G401 (cell line): ENCODE measurements at places on chromosomes 16 and 17.
A peak's percentile ranks its signal among the peaks of the same experiment; 100 is the strongest.

GRCh38 chr17:48604770-48605329 is at the start of gene HOXB6:
TSS of gene HOXB6 (minus strand) at chr17:48604986. CDS start at chr17:48598150, 6,836 bp downstream.
- no peak for DNase-seq

DNA sequence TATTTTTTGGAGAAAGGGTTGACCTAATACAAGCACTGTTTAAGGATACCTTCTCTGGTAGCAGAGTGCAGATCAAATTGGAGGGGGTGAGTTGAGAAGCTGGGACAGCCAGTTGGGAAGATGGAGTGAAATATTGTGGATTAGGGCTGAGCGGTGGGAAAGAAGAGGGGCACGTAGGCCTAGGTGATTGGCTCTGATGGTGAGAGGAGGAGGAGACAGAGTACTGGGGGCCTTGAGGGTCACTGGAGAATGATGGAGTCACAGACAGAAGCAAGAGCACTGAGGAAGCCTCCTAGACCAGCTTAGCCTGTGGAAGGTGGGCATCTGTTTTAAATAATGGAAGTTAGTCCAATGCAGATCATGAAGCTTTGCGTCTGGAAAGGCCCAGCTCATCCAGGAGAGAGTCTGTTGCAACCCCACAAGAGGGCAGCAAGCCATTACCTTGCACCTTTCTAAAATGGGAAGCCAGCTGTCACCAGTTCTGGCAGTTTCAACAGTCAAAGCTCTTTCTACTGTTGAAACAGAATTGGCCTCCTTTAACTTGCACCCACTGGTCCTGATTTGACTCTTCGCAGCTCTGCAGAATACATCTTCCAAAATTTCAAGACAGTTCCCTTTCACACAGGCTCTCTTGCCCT is 11.8 kb downstream of the SLC9A5 start:
- peak; percentile 75 for DNase-seq

DNA sequence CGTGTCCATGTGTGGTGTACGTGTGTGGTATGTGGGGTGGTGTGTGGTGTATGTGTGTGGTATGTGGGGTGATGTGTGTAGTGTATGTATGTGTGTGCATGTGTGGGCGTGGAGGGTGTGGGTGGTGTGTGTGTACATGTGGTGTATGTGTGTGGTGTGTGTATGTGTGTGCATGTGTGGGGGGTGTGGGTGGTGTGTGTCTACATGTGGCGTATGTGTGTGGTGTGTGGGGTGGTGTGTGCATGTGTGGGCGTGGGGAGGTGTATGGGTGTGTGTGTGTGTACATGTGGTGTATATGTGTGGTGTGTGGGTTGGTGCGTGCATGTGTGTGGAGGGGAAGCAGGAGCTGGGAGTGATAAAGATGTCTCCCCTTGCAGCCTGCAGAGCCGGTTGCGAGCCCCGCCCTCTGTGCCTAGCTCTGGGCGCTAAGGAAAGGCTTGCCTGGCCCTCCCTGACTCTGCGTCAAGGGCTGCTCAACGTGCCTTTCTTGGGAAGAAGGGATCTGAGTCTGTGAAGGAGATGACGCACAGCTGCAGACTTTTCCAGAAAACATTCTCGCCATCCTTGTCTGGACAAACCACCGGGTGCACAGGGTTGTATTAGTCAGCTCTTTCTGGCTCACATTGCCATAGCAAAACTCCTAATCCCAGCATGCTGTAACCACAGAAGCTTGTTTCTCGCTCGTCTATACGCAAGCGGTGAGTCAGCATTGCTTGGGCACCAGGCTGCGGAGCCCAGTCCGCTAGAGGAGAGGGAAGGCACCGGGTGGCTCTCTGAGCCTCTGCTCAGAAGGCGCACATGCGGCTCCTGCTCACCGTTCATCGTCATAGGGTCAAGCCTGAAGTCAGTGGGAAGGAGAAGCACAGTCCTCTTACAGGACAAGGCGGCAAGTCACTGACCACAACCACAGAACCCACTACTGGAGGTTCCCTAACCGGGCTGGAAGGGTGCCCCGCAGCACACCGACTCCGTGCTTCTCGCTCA is 2.0 kb upstream of the CD300H start:
- peak; percentile 53 for DNase-seq

DNA sequence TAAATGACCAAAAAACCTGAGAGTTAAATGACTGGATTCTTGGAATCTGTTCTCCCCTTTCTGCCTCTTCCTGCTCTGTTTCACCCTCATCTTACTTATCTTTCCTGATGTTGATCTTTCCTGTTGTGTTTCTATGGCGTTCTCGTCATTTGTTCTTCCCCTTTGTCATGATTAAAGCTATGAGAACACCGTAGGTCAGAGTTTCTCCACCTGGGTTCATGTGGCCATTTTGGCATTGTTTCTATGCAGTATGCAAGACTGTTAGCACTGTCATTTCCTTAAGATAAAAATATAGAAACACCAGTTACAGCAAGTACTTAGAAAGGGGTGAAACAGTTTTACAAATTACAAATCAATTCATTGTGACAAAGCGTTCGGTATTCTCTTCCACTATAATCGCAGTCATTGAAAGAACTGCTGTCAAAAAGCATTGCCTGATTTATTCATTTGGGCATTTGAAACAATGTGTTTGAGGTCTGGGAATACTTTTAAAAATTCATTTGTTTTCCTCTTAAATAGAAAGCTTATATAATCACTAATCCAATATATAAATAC is 166.0 kb downstream of the PHKB start:
- DNase-seq, result no peak

DNA sequence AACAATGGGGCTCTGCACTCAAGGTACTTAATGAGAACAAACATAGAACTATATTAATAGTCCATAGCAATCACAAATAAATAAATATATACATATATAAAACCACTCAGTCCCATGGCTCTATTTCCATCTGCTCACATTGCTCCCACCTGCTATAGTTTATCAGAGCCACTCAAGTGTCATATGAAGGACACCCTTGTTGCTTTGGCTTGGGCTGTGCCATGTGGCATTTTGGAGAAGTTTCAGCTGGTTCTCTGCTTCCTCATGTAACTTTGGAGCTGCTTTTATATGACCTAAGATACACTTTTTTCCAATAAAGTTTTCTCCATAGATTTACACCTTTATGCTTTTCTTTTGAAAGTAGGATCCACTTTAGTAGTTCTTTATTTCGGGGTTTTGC is 126.4 kb downstream of the KCNJ2 start:
- DNase-seq, result no peak

- DNase-seq, result no peak
Observed at GRCh38 chr16:17768257-17768656, 297.5 kb upstream of the XYLT1 start.

GRCh38 chr17:76642994-76643393 is 563 bp downstream of the ST6GALNAC1 start:
- DNase-seq, result no peak

DNA sequence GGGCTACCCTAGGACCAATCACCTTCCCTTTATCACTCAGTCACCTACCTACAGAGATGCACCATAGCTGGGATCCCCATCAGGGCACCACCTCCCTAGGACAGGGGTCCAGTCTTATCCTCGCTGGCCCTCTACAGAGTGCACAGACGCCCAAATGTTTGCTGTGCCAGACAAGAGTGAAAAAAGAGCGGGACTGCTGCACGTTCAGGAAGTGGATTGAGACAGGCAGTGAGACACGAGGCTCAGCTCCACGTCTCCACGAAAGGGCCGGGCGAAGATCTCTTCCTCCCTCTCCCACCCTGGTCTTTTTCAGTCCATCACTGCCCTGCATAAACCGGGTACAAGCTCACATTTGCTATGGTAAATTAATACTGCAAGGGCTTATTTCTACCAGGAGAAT is 95.5 kb downstream of the ZFHX3 start:
- DNase-seq, result no peak

DNA sequence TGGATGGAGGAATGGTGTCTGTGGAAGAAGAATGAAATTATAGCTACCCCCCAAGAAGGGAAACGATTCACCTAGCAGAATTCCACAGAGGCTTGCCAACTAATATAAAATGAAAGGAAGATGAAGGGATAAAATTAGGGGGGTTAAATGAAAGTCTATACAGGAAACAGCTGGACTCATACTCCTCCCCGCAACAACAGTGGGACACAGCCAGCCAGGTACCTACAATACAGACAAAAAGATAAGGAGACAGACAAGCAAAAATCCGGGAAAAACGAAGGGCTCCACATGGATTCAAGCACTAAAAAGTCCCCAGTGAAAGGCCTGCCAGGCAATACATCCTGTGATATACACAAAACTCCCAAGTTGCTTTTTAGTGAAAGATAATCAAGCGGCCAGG is 47.9 kb downstream of the CACNG1 start:
- DNase-seq, result no peak

DNA sequence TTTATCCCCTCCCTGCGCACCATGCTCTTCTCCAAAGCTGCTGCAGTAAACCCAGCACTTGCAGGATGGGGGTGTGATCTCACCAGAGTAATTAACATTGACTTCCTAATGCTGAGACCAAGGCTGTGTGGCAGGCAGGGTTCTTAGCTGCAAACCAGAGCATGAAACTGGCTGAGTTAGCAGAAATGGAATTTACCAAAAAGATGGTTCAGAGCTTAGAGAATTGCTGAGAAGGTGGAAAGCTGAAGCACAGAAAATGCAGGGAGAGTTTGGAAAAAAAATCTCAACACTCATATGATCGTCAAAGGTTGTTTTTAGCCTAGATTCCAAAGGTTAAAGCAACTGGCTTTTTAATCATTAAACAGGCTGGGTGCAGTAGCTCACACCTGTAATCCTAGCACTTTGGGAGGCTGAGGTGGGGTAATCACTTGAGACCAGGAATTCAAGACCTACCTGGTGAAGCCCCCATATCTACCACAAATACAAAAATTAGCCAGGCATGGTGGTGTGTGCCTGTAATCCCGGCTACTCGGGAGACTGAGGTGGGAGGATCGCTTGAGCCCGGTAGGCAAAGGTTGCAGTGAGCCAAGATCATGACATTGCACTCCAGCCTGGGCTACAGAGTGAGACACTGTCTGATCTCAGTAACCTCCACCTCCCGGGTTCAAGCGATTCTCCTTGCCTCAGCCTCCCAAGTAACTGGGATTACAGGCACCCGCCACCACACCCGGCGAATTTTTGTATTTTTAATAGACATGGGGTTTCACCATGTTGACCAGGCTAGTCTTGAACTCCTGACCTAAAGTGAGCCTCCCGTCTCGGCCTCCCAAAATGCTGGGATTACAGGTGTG is 6.0 kb upstream of the TXNDC11 start:
- no peak for DNase-seq

DNA sequence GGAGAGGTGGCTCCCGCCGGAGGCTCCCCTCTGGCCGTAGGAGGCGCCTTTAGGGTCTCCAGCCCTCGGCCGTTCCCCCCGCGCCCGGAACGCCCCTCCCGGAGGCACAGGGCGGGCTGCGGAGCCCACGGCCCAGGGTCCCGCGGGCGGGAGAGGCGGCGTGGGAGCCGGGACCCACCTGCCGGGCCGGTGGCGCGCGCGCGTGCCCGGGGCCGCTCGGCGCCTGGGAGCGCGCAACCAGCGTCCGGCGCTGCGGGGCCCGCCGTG is at the start of gene MIF4GD:
Gene MIF4GD (minus strand): TSS at position 266 of the 267 bp plus-strand sequence. CDS start 1,036 bp downstream, outside the sequence.
- DNase-seq, result peak; percentile 67

DNA sequence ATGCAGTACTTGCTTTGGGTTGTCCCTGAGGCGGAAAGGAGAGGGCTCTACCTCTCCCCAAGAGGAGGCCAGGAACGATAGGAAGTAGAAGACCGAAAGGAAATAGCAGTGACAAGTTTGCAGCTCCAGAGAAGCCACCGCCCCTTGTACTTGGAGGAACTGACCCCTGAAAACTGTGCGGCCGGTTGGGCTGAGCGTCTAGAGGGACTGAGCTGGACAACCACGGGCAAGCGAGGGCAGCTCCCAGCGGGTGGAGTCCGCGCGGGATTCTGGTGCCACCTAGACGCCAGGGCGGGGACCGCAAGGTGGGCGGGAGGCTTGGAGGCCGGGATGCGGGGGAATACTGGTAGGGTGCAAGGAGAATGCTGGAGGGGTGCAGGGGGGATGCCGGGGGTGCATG is 1.3 kb upstream of the SLC6A4 start:
- no peak for DNase-seq

DNA sequence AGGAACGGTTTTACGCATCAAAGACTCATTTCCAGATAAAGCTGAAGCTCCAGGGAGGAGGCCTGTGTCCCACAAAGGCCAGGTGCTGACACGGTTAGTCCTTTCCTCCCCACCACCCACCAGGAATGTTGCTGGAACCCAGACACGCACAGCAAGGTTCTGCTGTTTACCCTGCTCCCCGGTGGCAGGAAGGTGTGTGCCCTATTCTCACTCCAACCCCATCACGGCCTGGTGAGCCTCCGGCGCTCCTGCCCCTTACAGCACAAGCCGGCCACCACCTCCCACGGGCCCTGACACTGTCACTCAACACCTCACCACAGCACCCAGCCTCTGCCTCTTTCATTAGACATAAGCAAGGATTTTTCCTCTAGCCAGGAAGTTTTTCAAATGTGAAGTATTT is 47.8 kb downstream of the ANKRD11 start:
- peak; percentile 43 for DNase-seq

DNA sequence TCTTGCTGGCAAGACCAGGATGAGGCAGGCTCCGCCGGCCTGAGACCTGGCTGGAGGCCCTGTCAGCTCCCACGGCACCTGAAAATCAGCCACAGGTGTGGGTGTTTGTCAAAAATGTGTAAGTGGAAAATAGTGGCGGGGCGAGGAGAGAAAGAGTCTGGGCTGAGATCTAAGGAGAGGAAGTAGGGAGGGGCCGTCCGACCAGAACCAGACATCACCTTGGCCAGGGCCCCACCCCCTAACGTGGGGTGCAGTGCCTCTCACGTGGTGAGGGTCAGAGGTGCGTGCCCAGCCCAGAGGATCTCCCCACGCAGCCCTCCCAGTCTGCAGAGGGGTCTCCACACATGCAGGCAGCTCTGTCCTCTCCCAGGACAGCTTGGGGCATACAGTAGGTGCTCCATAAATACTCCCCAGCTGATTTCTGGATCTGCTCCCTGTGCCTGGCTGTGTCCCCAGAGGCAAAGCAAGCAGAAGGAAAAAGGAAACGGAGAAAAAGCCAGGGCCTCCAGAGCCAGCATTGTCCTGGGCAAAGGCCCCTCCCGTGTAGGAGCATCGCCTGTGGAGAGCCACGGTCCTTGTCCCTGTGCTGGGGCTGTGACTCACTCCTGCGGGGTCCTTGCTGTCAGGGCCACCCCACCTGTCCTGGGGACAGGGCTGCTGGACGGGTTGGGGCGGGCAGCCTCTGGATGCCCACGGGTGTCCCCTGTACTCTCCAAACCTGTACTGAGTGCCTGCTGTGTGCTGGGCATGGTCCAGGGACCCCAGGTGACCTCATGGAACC is 16.7 kb downstream of the ZFPM1 start:
- no peak for DNase-seq

GRCh38 chr17:48804936-48805411 is 12.1 kb downstream of the TTLL6 start:
- DNase-seq, result peak; percentile 49

DNA sequence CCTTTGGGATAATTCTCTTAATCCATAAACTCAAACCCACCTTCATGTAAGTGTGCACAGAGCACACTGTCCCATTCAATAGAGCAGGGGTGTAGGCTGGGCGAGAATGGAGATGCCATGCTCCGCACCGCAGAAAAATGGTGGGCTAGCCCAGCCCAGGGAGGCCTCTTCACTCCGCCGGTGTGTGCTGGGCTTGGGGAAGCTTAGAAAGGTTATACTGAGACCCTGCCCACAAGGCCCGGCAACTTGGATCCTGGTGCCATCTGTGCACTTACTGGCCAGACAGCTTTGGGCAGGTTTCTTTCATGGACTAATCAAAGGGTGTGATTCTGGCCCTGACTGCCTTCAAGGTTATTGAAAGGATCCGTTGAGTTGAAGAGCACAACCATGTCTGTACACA is 3.7 kb upstream of the STAT5A start:
- no peak for DNase-seq
